ENCODE measurements at places on chromosomes 3 and 15.

GRCh38 chr3:114308830-114309229 lies 15.0 kb downstream of the TIGIT start:
- DNase-seq: peak; percentile 24

DNA sequence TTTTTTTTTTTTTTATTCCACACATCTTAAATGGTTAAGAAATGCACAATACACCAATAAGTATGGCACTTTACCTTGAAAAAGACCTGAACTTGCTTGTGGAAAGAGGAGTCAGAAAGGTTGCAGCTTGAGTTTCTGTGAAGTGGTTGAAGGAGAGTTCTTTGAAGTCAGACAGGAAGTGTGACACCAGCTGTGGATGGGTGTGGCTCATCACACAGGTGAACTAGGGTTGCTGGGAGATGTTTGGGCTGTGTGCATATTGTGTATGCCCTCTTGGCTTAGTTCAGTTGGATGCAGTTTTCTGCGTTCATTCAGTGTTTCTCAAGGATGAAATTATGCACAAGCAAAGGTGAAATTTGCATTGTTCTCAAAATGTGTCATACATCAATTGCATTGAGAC lies 6.3 kb downstream of the AEN start:
- no peak for DNase-seq

GRCh38 chr3:103532986-103533385 lies 1098.2 kb downstream of the ZPLD1 start:
- no peak for DNase-seq

GRCh38 chr3:66401675-66402491 lies 98.9 kb downstream of the LRIG1 start:
- DNase-seq: no peak

DNA sequence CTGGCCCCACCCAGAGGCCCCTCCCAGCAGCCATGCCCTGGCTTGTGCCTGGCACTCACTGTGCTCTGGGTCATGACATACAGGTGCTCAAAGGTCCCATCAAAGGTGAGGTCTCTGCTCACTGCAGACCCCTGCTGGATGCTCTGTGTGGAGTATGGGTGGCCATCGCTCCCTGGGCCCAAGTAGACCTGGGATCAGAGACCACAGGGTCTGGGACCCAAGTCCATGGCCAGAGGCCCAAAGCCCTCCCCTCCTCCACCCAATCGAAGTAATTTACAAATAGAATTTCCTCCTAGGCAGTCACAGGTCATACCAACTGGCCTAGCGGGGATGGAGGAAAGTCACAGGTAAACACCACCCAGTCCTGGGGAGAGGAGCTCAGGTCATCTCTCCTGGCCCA lies 7.6 kb downstream of the PLXNB1 start:
- no peak for DNase-seq

GRCh38 chr15:100169615-100170290 lies 172.0 kb downstream of the ADAMTS17 start:
- DNase-seq: no peak

DNA sequence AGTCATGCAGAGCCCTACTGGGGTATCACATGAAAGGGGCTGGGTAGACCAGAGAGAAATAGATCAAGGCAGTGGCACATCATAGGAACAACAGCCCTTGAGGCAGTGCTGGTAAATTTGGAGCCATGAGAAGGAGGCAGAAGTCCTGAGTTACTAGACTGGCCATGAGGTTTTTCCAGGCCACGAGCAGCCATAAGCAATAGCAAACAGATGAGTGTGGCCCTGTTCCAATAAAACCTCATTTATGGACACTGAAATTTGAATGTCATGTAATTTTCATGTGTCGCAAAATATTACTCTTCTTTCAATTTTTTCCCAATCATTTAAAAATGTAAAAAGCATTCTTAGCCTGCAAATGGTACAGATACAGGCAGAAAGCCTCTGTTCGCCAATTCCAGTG lies 28.1 kb upstream of the LRRN1 start:
- DNase-seq: no peak

GRCh38 chr3:37937156-37937555 lies 53.4 kb upstream of the VILL start:
- DNase-seq: no peak

DNA sequence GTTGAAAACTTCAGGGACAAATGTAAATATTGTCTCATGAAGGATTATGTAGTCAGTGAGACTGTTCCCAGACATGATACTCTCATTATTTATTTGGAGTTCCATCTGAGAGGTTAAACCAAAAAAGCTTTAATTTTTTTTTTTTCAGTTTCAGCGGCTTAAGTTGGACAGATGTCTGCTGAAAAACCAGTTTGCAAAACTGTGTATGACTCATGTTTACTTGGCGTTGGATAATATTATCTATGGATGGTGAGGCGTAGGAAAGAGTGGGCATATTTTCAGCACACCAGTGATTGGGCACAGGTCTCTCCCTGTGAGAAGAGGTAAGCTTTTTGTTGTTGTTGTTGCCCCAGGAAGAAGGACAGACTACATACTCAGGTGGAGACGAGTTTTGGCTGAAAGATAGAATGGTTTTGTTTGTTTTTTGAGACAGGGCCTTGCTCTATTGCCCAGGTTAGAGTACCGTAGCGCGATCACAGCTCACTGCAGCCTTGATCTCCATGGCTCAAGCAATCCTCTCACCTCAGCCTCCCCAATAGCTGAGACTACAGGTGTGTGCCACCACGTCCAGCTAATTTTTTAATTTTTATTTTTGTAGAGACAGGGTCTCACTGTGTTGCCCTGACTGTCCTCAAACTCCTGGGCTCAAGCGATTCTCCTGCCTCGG lies 16.4 kb upstream of the ANXA2 start:
- DNase-seq: no peak

DNA sequence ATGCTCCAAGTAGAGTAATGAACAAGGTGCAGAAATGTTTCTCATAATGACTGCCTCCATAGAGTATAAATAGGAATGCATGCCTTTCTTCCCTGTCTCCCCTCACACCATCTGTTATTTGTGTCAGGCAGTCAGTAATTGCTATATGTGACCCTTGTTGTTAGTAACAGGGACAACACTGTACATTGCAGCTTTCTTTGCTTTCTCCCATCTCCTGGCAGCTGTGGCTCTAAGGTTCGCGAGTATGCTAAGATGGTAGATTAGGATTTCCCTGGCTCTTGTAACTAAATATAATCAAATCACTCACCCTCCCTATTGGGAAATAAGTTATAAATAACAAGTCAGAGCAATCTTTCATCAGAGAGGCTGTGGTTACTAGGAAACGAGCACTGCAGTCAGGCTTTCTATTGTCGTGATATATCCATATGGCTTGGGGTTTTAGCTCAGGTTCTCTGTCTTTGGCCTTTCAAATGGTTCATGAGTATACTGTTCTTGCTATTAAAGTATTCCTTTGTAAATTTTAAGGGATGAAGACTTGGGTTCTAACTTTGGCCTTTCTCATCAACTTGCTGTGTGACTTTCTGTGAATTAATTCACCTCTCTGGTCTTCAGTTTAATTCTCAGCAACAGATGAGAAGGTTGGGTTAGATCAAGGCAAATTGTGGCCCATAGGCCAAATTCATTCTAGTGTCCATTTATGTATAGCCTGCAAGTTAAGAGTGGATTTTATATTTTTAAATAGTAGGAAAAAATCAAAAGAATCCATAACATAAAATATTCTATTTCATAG lies 8.1 kb upstream of the MINDY4B start:
- no peak for DNase-seq

GRCh38 chr3:128488636-128488990 lies 4.4 kb downstream of the GATA2 start:
- DNase-seq: no peak

GRCh38 chr3:27986234-27986879 lies 255.1 kb upstream of the CMC1 start:
- no peak for DNase-seq

GRCh38 chr3:126197854-126198584 lies 17.6 kb upstream of the ALDH1L1 start:
- peak; percentile 28 for DNase-seq

DNA sequence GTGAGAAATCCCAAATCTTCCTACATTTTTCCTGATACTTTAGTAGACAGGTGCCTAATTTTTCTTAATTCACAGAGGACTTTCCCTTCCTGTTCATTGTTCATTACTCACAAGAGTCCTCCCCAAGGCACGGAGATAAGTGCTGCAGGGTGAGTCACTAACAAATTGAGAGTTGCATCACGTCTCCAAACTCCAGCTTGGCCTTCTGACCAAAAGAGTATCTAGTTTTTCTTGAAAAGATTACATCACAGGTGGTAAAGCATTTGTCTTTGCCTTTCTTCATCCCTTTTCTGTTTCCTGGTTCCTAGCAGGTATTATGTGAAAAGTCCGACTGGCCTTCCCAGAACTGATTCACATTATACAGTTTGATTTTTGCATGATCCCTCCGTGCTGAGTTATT lies 24.9 kb upstream of the RASGRP1 start:
- no peak for DNase-seq

DNA sequence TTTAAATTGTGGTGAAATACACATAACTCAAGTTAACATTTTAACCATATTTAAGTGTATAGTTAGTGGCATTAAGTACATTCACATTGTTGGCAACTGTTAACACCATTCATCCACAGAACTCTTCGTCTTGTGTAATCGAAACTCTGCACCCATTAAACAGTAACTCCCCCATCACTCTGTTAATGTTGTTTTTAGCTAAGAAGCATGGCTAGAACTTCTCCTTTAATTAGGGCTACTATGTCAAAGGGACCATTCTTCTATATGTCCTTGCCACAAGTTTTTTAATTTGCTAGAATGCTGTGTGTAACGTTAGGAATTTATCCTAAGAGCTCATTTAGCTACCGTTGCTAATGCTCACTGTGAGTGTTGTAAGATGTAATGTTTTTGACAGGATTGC lies 60.6 kb downstream of the MAP2K5 start:
- no peak for DNase-seq

GRCh38 chr3:44506961-44507360 lies 29.5 kb upstream of the ZNF445 start:
- DNase-seq: no peak

DNA sequence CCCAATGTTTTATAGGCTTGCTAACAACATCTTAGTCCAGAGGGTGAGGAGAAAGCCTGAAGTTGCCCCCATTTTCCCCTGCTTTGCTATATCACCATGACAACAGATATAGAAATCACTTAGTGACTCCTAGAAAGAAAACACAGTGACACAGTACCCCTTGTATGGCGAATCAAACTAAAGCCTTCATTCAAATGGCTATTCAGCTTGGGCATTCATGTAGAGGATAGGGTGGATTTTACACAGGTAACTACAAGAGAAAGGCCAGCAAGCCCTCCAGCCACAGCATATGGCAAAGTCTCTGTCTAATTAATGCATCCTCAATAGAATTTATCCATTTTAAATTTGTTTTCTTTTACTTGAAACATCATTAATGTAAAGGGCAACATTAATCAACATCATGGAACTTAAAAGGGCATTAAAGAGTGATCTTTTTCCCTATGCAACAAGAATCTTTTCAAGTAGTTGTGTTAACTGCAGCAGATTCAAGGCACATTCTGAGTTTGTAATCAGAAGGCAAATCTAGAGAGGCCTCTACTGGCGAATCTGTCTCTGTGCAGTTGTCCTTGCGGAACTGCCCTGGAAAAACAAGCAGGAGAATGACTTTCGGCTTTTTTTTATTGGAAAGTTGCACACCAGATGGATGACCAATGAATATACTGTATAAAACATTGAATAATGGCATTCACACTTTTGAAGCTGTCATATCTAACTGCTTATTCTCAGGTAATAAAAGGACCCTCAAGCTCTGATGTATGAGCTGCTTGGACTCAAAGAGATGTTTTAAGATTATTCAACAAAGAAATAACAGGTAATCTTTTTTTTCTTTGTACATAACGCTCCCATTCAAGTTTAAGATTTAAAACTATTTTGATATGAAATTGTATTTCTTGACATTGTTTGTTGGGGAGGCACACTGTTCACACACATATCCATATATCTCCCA lies 621.7 kb upstream of the AGTR1 start:
- no peak for DNase-seq

DNA sequence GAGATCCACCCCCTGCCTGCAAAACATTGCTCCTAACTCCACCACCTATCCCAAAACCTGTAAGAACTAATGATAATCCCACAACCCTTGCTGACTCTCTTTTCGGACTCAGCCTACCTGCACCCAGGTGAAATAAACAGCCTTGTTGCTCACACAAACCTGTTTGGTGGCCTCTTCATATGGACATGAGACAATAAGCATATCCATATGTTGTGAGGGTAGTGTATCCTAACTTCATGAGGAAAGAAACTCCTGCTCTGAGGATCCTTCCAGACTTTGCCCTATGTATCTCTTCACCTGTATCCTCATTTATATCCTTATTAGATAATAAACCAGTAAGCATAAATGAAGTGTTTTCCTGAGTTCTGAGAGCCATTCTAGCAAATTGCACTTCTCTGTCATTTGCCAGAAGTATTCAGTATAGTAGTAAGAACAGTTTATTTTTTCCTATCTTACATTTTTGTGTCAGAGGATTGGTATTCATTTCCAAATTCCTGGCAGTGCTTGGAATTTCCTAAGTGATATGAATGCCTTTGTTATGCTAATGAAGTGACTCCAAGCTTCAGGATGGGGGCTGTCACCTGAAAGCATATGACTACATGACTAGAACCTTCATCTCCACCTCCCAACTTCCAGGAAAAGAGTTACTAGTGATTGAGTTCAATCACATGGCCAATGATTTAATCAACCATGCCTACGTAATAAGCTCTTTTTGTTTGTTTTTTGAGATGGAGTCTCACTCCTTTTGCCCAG lies 30.2 kb downstream of the TTBK2 start:
- no peak for DNase-seq

DNA sequence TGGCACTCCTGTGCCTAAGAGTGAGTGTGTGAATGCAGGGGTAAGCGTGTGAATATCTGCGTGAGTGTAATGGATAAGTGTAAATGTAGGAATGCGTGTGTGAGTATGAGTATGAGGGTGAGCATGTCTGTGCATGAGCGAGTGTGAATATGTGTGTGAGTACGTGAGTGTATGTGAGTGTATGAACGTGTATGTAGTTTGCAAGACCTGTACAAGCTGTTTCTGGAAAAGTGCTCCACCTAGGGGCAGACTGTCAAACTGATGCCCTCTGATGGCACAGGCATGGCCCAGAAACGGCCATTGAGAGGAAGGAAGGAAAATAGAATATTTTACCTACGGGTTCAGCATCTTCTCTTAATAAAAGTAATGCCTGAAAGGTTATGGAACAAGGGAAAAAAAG lies 24.4 kb upstream of the FRMD4B start:
- peak; percentile 59 for DNase-seq

- no peak for DNase-seq
Measured at GRCh38 chr15:62057341-62057980, 2.8 kb downstream of the VPS13C start.

Measured in stimulated activated CD4-positive, alpha-beta T cell treated with anti-CD3 and anti-CD28 coated beads, Interleukin-15, amount 100 ng/mL, for 48 hours (primary cell).